Activated T-helper 17 cell treated with anti-CD3 and anti-CD28 coated beads, Interleukin-2, amount 50 U/mL, for 72 hours (primary cell): ENCODE measurements at places on chromosomes 13 and 19.

DNA sequence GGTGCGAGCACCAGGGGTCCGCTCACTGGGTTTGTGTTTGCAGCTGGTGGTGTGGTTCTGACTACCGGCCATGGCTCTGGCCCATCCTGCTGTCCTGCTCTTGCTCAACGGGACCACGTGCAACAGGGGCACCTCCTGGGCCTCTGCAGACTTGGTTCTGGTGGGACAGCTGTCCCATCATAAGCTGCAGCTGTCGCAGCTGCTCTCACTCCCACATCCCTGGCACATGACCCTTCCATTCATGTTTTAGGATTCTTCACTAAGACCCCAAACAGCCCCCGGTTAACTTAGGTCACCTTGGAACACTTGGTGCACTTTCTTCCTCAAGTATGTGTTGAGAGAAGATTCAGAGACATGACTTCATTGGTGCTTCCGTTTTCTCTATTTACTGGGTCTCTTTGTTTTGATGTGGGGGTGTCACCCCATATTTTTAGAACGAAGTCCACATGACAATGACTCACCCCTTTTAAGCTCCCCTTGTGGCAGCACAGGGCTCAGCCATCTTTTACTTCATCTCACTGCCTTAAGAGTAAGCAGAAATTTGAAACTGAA lies 68.4 kb upstream of the ARHGEF7 start:
- ATAC-seq: peak; percentile 73

GRCh38 chr13:85366759-85367417 lies 432.3 kb downstream of the SLITRK6 start:
- no peak for ATAC-seq

GRCh38 chr13:29888306-29888705 lies 37.9 kb upstream of the UBL3 start:
- ATAC-seq: no peak

DNA sequence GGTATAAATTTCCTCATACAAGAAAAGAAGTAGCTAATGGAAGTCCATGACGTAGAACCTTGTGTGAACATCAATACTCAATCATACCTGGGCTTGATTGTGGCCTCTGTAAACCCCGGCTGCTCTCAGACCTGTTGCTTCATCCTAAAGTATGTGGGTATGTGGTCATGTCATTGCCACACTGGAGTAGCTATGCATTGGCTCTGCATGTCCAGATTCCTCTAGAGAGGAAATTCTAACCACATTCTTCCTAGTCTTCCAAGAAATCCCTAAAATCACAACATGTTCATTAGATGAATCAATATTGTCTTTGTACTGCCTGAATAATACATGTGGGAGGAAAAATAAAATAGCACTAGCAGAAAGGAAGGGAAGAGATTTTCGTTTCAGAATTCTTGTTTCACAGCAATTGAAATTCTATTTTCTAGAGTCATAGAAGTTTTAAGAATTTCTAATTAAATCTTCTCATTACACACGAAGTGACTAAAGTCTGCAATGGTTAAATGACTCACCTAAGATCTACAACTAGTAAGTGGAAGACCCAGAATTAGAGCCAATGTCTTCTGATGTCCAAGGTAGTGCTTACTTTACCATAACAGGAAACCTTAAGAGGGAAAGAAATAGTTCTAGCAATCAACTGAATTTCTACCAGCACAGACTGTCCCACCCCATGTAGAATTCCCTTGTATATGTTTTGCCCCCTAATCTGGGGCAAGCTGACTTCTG lies 28.0 kb downstream of the RXFP2 start:
- no peak for ATAC-seq

DNA sequence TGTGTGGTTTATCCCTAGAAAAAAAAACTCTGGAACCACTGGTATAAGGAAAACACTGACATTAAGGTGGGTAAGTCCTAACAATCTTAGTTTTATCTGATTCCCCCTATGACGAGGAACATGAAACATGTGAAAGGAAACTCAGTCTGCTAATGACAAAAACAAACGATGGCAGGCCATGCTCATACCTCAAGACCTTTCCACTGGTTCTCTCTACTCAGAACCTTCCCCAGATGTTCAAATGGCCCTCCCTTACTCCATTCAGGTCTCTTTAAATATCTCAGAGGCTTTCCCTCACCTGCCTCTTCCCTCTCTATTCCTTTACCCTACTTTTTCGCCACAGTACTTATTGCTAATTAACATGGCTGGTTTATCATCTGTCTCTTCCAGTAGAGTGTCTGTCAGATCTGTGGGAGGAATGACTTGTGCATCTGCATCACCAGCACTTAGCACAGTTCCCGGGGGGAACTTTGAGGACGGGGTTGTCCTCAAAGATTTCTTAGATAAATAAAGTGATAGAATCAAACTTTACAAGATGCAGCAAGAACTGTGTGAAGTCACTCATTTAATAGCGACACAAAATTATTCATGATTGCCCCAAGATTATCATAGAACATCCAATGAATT lies 1.5 kb downstream of the TUBGCP3 start:
- ATAC-seq: no peak

GRCh38 chr13:75530549-75530961 lies 7.1 kb downstream of the COMMD6 start:
- peak; percentile 78 for ATAC-seq

GRCh38 chr13:83943530-83944279 lies 61.4 kb upstream of the SLITRK1 start:
- ATAC-seq: no peak

GRCh38 chr19:16919496-16919895 lies 30.7 kb downstream of the F2RL3 start:
- no peak for ATAC-seq

DNA sequence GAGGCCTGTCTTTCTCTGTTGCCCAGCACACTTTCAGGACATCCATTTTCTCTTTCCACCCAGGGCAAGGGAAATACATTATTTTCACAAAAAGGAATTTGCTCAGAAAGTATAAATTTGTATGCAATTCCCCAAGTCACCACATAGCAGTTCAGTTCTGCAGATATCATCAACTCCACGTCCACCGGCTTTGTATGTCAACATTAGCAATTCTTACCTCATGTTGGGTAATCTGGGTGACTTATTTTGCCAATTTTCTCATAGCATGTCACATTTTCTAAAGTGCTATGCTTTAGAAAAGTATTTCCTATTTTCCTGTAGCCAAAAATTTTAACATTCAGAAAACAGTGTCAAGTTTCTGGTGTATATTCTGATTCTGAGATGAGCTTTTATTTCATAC lies 501.8 kb downstream of the EFNB2 start:
- no peak for ATAC-seq

GRCh38 chr19:3065675-3066357 lies 3.5 kb upstream of the TLE5 start:
- ATAC-seq: no peak

- ATAC-seq: peak; percentile 81
Measured at GRCh38 chr19:49133621-49134454, 14.5 kb downstream of the PPFIA3 start.

DNA sequence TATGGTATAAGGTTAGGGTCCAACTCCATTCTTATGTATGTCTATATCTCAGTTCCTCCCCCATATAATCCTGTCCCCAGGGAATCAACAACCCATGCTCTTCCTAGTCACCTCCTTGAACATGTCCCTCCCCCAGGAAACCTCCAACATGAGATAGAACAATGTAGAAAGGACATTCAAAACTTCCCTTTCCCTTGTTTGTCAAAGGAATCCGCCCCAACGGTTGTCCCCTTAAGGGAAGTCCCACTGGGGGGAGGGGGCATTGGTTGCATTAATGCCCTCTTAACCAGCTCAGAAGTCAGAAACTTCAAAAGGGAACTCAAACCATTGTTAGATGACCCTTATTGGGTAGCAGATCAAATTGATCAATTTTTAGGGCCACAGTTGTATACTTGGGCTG lies 6.8 kb upstream of the ZNF561 start:
- ATAC-seq: no peak

GRCh38 chr19:55041627-55042343 lies 3.7 kb upstream of the GP6 start:
- peak; percentile 79 for ATAC-seq
